ENCODE measurements at places on chromosomes 3 and 15. TPM values are rescaled to one million over a fixed set of nuclear protein-coding genes. Genes with fewer than 3 reads are reported as not detected.

Gene FGD5
- total RNA-seq = 38.6 TPM

Gene SKOR1
- 0.26 TPM for total RNA-seq

Gene ILDR1
- total RNA-seq = not detected

Gene PLCL2
- 12.2 TPM for total RNA-seq

Gene ZPLD1
- not detected for total RNA-seq

Gene CORO2B
- total RNA-seq = 4.9 TPM

Gene SLC26A6
- total RNA-seq = 11.5 TPM

Gene IL5RA
- total RNA-seq = not detected

Gene HTR3E
- total RNA-seq = not detected

Gene SLCO2A1
- total RNA-seq = 40.1 TPM

Gene ISG20
- total RNA-seq = 16.2 TPM

Gene NEK10
- 0.87 TPM for total RNA-seq

Gene CACNA2D2
- total RNA-seq = 0.45 TPM

Gene SLC24A5
- not detected for total RNA-seq

Gene ANKUB1
- total RNA-seq = not detected

Gene CCDC50
- total RNA-seq = 120 TPM

Gene MME
- total RNA-seq = 138 TPM

Gene LIPH
- 0.48 TPM for total RNA-seq

Gene CHRM5
- not detected for total RNA-seq

Gene FBXL22
- total RNA-seq = 1.0 TPM

Gene TUSC7
- not detected for total RNA-seq

Gene CTXN2
- not detected for total RNA-seq

Gene SLC35A5
- 30.0 TPM for total RNA-seq

Gene CD276
- 89.5 TPM for total RNA-seq

Gene PDZRN3
- 52.8 TPM for total RNA-seq

Gene GOLGA8T
- not detected for total RNA-seq

Gene SCN5A
- 0.58 TPM for total RNA-seq

Gene TF
- 9.4 TPM for total RNA-seq

Gene IRAK2
- 4.7 TPM for total RNA-seq

Gene SEMA3B
- total RNA-seq = 22.1 TPM
